ENCODE measurements at places on chromosomes 5 and 9. TPM values are rescaled to one million over a fixed set of nuclear protein-coding genes. Genes with fewer than 3 reads are reported as not detected.

The TSSK1B gene
- not detected for total RNA-seq

The C5orf52 gene
- not detected for total RNA-seq

The ADRA1B gene
- total RNA-seq: not detected

The PAM gene
- total RNA-seq: 213 TPM

The PCDHGA2 gene
- 0.99 TPM for total RNA-seq

The ANXA1 gene
- 754 TPM for total RNA-seq

The DAB2 gene
- total RNA-seq: 17.6 TPM

The MCTP1 gene
- 3.3 TPM for total RNA-seq

The GARNL3 gene
- total RNA-seq: 1.1 TPM

The SOWAHA gene
- not detected for total RNA-seq

The TMC1 gene
- not detected for total RNA-seq

The PIP5K1B gene
- not detected for total RNA-seq

The XRCC4 gene
- 21.5 TPM for total RNA-seq

The SERF1B gene
- 27.4 TPM for total RNA-seq

The FAM151B gene
- 2.4 TPM for total RNA-seq

Data from H4 (cell line).